ENCODE measurements at places on chromosomes 3 and 15.

DNA sequence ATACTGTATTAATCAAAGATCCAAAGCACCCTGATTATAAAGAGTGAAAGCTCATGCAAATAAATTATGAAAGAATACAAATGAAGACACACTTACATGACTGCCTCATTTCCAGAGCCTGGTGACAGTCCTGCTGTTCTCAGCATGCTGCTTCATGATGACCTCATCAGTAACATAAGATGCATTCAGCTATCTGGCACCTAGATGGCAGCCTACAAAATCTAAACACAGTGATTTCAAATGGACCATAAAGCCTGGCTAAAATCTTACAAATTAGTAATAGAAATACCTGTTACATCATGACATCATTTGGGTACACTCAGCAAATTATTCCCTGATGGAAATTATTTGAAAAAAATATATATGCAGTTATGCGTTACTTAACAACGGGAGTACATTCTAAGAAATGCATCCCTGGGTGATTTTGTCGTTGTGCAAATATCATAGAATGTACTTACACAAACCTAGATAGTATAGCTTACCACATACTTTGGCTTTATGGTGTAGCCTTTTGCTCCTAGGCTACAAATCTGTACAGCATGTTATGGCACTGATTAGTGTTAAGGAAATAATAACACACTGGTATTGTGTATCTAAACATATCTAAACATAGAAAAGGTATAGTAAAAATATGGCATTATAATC lies 207.2 kb downstream of the EPHA3 start:
- no peak for ATAC-seq

GRCh38 chr3:178492491-178492890 lies 43.7 kb upstream of the KCNMB2 start:
- no peak for ATAC-seq

DNA sequence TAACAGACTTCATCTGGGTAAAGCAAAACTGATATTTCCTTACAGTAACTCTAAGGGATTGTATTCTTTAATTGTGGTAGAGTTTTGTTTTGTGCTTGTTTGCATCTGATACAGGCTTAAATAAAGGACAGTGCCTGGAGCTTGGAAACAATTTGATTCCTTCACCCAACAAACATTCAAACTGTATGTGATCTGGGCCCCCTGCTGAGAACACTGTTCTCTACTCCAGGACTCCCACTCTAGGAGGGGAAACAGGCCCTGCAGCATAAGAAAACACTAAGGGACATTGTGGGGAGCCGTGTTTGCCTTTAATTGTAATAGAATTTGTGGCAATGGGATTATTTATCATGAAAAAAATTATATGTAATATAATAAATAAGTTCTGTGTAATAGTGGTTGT lies 56.9 kb downstream of the CTDSPL start:
- ATAC-seq = no peak

DNA sequence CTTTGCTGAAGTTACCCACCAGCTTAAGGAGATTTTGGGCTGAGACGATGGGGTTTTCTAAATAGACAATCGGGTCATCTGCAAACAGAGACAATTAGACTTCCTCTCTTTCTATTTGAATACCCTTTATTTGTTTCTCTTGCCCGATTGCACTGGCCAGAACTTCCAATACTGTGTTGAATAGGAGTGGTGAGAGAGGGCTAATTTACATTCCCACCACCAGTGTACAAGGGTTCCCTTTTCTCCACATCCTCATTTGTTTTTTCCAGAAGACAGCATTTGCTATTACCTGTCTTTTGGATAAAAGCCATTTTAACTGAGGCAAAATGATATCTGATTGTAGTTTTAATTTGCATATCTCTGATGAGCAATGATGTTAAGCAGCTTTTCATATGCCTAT lies 329.9 kb upstream of the TPRG1 start:
- ATAC-seq = no peak

GRCh38 chr3:7588236-7588635 lies 727.3 kb downstream of the GRM7 start:
- no peak for ATAC-seq

- ATAC-seq = no peak
These were observed 292.7 kb downstream of the EDEM1 start for GRCh38 chr3:5480190-5480589.

Measured in activated T-helper 17 cell treated with anti-CD3 and anti-CD28 coated beads, Interleukin-2, amount 50 U/mL, for 72 hours (primary cell).